ENCODE measurements at places on chromosomes 3 and 15. TPM values are rescaled to one million over a fixed set of nuclear protein-coding genes. Genes with fewer than 3 reads are reported as not detected.

DNA sequence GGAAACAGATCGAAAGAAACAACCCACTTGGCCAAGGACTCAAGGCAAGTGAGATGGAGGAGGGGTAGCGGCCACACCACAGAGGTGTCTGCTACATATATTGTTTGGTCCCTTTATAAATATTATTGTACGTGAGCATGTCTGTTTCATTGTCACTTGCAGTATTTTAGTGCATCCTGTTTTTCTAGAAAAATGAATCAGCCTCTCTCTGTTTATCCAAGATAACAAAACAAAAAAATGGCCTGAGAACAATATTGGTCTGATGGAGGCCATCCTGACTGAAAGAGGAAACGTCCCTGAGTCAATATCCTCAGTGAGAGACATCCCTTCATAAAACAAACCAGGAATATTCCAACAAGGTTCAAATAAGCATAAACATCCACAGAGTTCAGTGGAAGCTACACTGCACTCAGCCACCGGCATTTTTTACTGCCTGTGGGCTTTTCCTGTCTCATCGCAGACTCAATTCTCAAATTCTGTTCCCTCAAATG, 42.0 kb downstream of the WWTR1 start:
- DNase-seq = no peak

DNA sequence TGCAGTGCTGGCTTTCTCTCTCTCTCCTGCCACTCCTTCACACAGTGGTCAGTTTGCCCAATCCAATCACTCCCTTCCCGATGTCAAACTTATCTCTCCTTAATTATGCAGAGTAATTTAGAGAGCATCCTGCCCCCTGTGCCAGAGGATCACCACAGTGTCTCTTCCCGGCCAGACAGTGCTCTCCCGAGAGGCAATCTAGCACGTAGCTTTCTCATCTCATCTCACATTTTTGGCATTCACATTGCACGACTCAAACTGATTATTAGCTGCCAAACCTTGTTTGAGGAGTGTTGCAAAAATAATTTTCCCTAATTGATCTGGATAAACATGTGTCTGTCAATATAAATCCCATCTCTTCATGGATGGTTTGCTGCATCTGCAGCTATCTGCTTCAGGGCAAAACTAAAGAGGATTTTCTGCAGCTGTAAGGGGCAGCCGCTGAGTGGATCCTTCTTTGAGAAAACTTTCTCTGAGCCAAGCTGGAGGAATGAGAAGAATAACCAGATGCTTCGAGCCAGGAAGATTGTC, 37.8 kb downstream of the SSUH2 start:
- DNase-seq = no peak

GRCh38 chr3:41418961-41419691, 219.8 kb downstream of the CTNNB1 start:
- DNase-seq = no peak

DNA sequence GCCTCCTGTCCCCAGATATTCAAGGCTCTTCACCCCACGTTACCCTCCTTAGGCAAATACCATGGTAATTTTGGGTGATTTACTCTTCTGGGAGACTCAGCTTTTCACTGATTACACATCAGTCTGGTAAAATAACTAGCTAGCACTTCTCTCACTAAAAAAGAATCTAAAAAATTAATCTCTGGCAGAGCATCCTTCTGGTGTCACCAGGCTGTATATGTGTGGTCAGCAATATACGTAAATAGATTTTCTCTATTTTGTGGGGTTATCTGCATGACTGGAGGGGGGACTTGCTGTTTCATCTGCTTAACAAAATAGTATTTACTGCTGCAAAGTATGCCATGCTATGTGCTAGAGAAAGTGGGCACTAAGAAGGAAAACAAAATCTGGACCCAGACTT, 45.1 kb downstream of the LRRC28 start:
- no peak for DNase-seq

- peak; percentile 64 for DNase-seq
Measured at GRCh38 chr3:57544181-57545125, at the start of gene DNAH12. Gene DNAH12, minus strand, starts transcription at chr3:57544344. Its CDS starts 1,474 bp downstream, at chr3:57542870.

- no peak for DNase-seq
Measured at GRCh38 chr3:11140030-11140712, 14.1 kb upstream of the HRH1 start.

DNA sequence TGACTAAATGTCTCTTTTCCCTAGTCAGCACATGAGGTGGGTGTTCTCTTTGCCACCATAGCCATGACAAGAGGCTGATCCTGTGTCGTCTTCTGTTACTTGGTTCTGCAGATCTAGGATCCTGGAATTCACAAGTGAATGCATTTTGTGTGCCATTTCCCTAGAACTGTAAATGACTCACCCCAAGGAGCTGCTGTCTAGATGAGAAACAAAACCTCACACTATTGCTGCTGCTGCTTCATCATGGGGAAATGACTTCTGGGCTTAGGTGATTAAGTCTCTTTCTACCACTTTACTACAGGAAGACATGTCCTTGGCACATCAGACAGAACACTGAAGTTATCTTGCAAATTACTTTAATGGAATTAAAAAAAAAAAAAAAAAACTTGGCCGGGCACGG, 54.9 kb downstream of the SLCO3A1 start:
- no peak for DNase-seq

DNA sequence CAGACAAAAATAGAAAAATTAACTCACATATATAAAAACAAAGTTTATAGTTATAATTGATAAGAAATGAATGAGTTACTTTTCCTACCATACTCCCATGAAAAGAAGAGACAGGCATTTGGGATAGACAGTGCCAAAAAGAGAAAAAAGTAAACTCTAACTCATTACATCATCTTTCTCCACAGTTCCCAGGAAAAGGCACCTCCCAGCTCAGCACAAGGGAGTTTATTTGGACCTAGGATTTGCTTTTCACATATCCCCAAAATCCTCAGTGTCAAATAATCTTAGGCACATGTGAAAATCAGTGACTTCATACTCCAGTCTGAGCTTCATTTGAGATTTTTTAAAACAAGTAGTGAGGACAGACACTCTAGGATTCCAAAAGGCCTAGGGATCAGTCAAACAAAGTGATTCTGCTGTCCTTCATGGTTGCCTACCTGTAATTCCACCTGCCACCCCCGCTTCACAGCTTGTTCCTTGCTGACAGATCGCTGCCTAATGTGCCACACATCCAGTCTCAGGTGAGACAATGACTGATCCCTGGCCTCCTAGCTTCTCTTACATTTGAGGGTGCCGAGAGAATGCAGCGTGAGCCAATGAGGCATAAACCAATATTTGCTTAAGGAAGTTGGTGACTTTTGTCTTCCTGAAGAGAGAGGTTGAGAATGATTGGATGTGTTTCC, 573.7 kb downstream of the TBL1XR1 start:
- no peak for DNase-seq

- no peak for DNase-seq
Measured at GRCh38 chr15:39843565-39843964, 60.9 kb upstream of the FSIP1 start.

GRCh38 chr3:196721097-196721496, 8.9 kb downstream of the PIGX start:
- no peak for DNase-seq

DNA sequence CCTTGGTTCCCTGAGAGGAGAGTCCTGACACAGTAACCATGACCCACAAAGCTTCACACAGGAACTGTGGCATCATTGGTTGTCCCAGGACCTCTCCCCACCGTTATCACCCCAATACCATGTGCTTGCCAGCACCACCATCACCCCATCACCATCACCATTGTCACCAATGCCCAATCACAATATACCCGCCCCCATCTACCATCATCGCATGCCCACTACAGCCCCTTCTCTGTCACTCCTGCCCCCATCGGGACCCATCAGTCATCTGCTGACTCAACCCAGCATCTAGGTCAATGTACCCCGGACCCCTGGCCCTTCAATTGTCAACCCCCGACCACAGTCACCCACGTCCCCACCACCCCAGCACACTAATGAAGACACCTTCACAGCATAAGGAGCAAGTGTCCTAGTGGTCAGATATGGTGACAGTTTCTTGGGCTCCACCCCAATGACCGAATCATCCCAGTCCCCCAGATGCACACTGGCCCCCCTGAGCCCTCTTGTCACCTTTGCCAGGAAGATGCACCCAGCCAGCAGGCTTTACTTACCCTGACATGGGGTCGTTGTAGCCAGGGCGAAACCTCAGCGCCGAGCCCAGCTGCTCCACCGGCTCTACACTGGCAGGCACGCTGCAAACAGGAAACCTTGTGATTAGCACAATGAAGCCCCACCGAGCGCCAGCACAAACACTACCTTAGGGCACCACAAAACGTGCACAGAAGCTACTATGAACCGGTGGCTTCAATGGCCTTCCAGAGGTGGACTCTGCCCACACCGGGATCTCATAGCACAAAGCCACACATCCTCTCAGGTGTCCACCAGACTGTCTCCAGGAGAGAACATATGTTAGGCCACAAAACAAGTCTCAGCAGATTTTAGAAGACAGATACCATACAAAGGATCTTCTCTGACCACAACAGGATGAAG, 25.1 kb downstream of the SHISA5 start:
- DNase-seq = no peak

- no peak for DNase-seq
Measured at GRCh38 chr3:9681723-9682081, 21.9 kb upstream of the CPNE9 start.

DNA sequence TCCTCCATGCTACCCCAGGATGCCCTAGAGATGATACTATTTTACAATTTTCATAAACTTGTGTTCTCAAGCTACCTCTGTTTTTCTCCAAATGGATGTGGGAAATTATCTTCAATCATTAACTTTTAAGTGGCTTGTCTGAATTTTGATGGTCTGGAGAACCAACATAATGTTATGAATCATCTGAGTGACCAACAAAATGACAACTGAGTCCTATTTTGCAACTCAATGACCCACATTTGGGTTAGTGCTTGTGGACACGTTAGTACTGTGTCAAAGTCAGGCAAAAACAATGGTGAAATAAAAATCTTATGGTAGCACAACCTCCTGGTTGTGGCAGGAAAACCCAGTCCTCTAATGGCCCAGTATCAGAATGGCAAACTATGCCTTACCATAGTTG, 352.4 kb upstream of the ZNF385D start:
- DNase-seq = no peak

GRCh38 chr15:90870354-90871138, 2.2 kb downstream of the FURIN start:
- DNase-seq = no peak

DNA sequence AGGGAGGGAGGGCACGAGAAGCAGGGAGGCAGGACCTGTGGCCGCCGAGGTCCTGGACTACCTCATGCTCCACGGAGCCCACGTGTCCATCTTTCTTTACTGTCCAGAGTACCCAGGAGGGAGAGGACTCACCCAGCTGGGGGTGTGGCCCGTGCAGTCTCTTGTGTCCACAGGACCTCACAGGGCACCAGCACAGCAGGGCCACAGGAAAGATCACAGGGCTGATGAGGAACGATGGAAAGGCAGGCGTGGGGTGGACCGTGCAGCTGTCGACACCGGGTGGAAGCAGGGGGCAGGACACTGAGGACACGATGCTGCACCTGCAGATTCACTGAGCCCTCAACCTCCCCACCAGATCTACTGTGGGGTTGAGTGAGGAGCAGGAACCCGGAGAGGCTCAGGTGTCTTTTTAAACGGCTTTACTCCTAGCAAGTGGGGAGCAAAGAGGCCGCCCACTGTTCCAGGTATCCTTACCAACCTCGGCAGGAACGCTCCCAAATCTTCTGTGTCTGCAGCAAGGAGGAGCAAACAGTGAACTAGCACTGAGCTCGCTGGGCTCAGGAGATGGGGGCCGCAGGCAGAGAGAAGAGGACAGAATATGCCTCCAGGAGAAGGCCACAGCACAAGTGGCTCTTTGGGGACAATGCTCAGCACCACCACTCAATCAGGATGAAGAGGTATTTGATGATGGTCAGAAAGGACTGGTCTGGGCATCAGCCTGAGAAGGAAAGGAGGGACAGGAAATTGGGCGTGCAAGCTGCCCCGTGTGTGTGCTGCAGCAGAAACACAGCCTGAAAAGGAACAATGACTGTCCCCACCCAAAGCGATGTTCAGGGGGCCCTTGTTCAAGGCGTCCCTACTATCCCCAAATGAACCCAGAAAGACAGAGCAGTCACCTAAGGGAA, 198.8 kb downstream of the XXYLT1 start:
- no peak for DNase-seq

The LNP1 gene
- polyA plus RNA-seq = 8.7 TPM

The TMC3 gene
- polyA plus RNA-seq = 0.13 TPM

The WNT5A gene
- 61.2 TPM for polyA plus RNA-seq

The KBTBD8 gene
- 1.6 TPM for polyA plus RNA-seq

The CHL1 gene
- 13.7 TPM for polyA plus RNA-seq

All from right renal pelvis (tissue), 4 donors.